ENCODE measurements at places on chromosomes 2 and 18. TPM values are rescaled to one million over a fixed set of nuclear protein-coding genes. Genes with fewer than 3 reads are reported as not detected.

- no peak for DNase-seq
These were observed 45.6 kb downstream of the MREG start for GRCh38 chr2:215967590-215968378.

- DNase-seq = no peak
These were observed 181.9 kb downstream of the MEMO1 start for GRCh38 chr2:31828891-31829290.

The SAG gene
- total RNA-seq = 0.32 TPM

GRCh38 chr2:222933458-222933857, 72.6 kb downstream of the ACSL3 start:
- DNase-seq = no peak

DNA sequence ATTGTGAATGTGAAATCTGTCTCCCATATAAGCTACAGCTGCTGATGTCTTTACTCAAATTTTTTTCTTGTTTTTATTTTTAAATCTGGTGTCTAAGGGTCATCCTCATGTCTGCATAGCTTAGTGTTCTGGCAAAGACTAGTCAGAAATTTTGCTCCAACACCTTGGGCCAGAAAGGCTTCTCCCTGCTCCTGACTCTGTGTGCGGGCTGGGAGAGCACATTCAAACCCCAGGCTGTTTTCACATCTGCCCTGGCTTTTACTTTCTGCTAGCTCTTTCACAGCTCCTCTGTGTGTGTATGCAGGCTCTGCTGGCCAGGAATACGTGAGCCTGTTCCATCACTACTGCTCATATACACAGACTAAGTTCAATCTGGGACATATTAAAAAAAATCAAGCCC, 102.9 kb upstream of the RIOK3 start:
- DNase-seq = no peak

The TGFA gene
- not detected for total RNA-seq

The THAP4 gene
- total RNA-seq = 53.1 TPM

The ST8SIA3 gene
- not detected for total RNA-seq

GRCh38 chr2:115414466-115414865, 972.0 kb downstream of the DPP10 start:
- no peak for DNase-seq

- no peak for DNase-seq
These were observed 604 bp upstream of the SIX3 start for GRCh38 chr2:44940732-44941464.

The KLF11 gene
- 10.8 TPM for total RNA-seq

DNA sequence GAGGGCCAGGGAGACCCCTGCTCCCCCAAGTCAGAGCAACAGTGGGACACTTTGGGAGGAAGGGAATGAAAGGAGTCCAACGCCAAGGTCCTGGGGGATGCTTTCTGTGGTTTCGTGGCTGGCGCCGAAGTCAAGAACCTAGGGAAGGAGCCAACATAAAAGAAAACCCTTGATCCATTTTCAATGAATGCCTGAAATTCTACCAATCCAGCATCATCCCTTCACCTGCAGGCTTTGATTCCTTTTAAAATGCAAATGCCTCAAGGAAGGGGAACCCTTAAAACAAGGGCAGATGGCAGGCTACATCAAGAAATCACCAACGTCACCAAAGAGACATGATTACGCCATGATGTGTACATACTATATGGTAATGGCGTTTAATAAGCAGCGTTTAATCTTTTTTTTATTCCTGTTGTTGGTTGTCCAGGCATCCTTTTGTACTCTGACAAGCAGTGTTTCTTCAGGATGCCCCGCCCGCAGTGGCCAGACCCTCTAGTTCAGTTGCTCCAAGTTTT, 123.3 kb upstream of the SLC1A4 start:
- DNase-seq = no peak

- DNase-seq = no peak
These were observed 110.1 kb downstream of the MAIP1 start for GRCh38 chr2:200065477-200065876.

DNA sequence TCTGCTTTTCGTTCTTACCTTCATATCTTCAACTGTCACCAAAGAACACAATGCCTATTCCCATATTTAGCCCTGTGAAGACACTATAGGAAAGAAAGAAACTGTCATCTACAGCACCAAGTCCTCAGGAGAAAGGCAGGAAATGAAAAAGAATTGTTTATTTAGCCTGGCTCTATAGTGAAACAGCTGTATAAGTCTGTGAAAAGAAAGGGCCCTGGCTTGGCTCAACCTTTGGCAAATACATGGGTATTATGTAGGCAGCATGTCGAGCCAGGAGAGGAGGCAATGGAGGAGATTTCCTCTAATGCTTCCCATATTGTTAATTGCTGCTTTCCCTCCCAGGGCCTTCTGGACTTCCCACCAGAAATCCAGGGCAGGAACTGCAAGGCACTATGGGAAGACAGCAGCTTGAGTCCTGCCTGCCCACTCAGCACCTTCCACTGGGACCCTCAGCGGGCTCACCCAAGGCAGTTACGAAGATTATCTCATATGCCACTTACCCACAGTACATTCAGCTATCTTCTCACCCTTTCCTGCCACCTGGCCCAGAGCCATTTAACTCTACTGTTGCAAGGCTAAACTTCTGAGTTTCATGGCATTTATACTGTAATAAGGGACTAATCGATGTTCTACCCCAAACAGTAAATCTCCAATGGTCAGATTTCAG, 30.1 kb downstream of the SLC8A1 start:
- no peak for DNase-seq

The CCDC68 gene
- total RNA-seq = not detected

DNA sequence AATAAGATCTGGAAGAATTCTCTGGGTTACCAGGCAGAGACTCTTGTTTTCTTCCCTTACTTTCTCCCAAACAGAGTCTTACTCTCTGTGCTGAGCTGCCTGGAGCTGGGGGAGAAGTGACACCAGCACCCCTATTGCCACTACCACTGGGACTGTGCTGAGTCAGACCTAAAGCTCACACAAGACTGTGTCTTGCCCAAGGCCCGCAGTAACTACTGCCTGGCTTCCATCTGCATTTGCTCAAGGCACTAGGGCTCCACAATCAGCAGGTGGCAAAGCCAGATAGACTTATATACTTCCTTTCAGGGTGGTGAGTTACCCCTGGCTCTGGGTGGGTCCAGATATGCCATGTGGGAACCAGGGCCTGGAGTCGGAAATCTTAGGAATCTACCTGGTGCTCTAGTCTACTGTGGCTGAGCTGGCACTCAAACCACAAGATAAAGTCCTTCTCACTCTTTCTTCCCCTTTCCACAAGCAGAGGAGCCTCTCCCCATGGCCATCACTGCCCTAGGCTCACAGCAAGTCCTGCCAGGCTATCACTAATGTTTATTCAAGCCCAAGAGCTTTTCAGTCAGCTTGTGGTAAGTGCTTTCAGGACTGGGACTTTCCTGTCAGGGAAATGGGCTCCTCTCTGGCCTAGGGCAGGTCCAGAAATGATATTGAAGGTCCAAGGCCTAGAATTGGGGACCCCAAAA, 27.6 kb upstream of the SERPINB2 start:
- no peak for DNase-seq

DNA sequence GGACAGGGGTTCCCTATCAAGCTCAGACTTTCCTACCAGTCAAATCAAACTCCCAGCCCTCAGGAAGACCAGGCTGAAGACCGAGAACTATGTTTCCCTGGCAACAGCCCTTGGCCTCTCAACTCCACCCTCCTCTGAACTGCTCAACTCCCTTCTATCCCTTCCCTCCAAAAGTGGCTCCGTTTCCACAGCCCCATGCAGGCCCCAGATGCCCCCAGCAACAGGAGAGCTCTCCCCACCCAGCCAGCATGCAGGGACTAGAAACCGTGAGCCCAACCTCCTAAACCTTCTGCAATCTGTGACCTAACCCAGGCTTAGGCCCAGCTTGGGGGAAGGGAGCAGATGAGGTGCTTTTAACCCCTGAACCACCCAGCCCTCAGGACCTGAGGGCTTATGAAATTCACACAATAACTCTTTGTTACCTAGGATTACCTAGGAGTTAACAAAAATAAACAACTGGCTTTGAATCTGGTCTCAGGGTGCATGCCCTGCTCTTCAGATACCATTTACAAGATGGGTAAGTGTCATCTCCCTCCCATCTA, 87.2 kb downstream of the BCL11A start:
- DNase-seq = no peak

The TSN gene
- total RNA-seq = 80.1 TPM

All from activated T-helper 1 cell treated with anti-CD3 and anti-CD28 coated beads, Interleukin-12 subunit alpha, Interleukin-12 subunit beta, Interleukin-2, Interleukin-4 antibody, amounts not matched to agents 30 ng/mL and 10 ng/mL and 1 ng/mL, durations not matched to agents 14 hours and 24 hours and 36 hours (primary cell).